Activated T-helper 1 cell treated with Interleukin-2 at 50 U/mL for 16 hours (primary cell): ENCODE measurements at places on chromosomes 12 and 14.

DNA sequence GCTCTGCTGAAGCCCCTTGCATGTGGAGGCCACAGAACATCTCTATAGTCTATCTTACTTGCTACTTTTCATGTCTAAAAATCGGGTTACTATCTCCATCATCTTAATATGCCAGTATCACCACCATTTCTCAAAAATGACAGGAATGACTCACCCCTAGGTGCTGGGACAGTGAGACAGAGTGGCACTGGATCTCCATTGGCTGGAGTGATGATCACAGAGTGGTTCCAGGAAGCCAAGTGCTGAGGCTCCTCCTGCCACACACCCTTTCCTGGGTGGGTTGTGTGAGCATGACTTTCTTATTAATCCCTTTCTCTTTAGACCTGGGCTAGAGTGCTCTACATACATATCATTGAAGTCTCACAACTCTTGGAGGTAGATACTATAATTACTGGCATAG, 3.3 kb upstream of the ASCL1 start:
- no peak for DNase-seq

DNA sequence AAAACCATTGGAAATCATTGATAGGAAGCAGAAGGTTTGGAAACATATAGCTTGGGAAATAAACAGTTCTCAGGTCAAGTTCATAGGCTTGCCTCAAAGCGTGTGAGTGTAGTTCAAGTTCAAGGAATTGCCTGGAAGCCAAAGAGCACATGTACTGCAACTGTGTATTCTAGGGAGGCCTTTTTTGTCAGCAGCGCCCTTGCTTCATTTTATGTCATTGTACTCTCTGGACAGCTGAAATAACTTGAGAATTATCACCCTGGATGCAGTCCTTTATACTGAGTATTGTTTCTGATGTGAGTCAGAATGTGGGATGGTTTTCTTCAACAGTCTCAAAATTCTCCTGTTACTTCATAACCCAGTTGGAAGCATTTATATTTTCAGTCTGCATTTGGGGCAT, 16.0 kb upstream of the EVL start:
- no peak for DNase-seq

- peak; percentile 61 for DNase-seq
These were observed 365 bp upstream of the CCDC88C start for GRCh38 chr14:91417983-91418386.

DNA sequence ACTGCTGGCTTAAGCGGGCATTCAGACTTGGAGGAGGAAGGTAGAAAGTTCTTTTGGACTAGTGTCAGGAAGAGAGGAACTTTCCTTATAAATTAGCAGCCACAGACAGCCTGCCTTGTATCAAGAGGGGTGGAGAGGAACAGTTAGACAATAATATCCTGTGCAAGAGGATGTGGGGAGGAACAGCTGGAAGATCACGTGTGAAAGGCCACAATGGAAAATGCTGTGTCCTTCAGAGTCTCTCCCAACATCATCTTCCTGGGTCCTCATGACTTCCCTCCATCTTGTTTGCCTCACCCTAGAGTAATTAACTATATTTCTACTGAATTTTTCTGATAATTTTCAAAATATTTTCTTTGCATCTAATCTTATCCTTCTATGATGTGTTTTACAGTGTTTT, 117.4 kb downstream of the MGAT4C start:
- DNase-seq = no peak

DNA sequence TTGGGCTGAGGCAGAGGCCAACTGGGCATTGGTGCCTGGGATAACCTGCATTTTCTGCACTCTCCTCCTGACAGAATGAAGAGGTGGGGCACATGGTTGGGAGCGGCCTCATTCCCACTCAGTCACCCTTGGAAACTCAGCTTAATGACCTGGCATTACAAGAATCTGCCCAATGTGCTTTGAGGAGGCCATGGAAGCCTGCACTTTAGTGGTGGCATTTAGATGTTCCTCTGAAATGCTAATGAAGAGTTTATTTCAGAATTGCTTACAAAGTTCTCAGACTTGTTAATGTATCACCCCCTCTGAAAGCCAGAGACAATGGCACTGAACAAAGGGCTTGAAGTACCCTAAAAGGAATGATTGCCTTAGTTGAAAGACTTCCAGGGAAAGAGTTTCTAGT, 71.4 kb upstream of the PARP11 start:
- no peak for DNase-seq

- DNase-seq = no peak
These were observed 256.5 kb upstream of the USP15 start for GRCh38 chr12:62003701-62004100.

GRCh38 chr14:90535556-90536090, 138.8 kb downstream of the CALM1 start:
- no peak for DNase-seq

DNA sequence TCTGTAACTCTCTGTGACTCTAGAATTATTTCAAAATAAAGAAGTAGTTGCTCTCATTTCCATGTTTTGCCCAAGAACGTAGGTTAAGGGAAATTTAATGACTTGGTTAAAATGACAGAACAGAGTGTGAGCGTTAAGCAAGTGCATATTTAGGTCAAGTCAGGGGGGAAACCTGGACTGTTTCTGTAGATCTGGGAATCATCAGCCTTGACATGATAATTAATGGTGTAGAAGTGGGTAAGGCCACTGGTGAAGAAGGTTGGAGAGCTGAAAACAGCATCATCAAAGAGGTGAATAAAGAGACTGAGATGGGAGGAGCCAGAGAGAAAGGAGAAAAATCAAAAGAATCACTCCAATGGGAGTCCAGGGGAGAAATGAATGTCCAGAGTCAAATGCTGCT, 49.4 kb upstream of the STK38L start:
- no peak for DNase-seq

GRCh38 chr12:50620978-50621360, 116.2 kb downstream of the DIP2B start:
- DNase-seq = no peak

GRCh38 chr12:117067638-117068037, 31.6 kb downstream of the TESC start:
- no peak for DNase-seq

DNA sequence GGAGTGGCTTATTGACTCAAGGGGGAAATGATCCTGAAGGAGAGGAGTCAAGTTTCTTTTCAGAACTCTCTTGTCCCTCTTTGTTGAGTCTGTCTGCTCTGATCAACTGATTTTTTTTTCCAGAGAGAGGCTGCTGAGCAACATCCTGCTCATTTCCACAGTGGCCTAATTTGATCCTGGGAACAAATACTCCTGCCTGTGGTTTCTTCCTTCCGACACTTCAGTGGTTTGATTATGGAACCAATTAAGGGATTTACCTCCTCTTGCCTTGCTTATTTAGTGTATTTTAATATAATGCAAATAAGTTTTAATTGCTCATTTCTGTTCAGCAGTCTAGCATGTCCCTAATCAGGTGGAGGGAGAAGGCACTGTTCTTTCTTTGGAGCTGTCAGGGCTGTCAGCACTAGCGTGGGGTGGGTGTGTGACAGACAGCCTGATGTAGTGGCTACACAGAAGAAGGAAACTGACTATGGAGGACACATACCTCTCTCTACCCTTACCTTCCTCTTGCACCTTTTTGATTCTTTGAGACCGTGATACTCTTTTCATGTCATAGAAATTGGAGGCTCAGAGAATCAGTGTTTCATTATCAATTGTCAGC, 344.9 kb upstream of the STXBP6 start:
- DNase-seq = no peak

GRCh38 chr12:130557886-130558765, 158.0 kb downstream of the RIMBP2 start:
- no peak for DNase-seq

- DNase-seq = no peak
These were observed 815 bp downstream of the NID2 start for GRCh38 chr14:52067873-52068614.

GRCh38 chr12:13027508-13027907, 16.7 kb upstream of the FAM234B start:
- no peak for DNase-seq

GRCh38 chr12:9868311-9868801, 798 bp downstream of the CLEC2B start:
- no peak for DNase-seq

GRCh38 chr14:99564256-99564925, 39.6 kb downstream of the CCDC85C start:
- DNase-seq = no peak

GRCh38 chr14:33534632-33535031, 416.2 kb downstream of the EGLN3 start:
- no peak for DNase-seq

DNA sequence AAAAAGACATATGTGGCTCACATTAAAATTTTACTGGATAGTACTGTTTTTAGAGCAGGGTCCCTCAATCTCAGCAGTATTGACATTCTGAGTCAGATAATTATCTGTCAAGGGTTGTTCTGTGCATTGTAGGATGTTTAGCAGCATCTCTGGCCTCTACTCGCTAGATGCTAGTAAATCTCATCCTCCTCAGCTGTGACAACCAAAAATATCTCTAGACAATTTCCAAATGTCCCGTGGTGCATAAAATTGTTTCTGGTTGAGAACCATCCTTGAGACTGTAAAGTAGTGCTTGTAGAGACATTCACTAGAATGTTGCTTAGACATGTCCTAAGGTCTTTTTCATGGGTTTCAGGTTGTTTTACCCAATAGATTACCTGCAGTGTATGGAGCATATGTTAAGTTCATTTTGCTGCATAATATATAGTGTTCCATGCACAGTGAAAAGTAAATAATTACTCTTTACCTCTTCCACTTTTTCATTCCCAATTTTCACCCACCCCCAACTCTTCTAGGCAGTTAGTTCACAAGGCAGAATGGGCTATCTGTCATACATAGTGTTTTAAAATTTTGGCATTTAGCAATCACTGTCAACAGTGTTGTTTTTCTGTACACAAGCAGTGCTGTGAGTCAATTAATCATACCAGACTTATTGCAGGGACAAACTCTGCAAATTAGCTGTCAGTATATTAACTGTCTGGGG, 200.2 kb upstream of the SLC38A2 start:
- DNase-seq = no peak

- DNase-seq = no peak
These were observed 222.2 kb downstream of the FLRT2 start for GRCh38 chr14:85752175-85752574.

GRCh38 chr12:20808521-20808920, 2.0 kb upstream of the SLCO1B3 start:
- DNase-seq = no peak

DNA sequence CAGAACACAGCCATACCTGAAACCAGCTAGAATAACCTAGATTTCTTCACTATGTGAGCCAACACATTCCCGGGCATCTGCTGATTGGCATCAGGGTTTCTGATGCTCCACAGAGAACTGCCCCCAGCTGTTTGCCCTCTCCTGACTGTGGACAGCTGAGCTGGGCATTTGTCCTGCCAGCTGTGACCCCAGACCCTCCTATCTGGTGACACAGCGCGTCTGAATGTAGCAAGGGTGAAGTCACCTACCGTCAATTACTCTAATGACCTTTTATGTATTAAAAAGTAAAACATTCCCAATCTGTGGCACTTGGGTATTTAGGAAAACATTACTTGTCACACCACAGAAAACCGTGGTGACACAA, 29.7 kb upstream of the SFSWAP start:
- DNase-seq = no peak

GRCh38 chr12:101086490-101087135, 123.4 kb downstream of the SLC5A8 start:
- DNase-seq = no peak

DNA sequence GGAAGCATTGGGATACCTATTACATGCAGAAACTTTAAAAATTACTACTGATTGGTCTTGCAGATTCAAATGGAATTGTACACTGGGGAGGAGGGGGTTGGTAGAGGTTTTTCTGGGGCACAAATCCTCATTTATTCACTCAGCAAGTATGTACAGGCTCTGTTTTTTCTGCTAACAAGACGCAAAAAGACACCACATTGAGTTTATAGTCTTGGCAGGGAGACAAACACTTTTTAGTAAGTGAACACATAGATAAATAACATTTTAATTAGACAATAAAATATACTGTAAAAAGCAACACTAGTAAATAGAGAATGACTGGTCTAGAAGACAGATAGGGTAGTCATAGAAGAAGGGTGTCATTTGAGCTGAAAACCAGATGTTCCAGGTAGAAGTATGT, 23.8 kb downstream of the GLIPR1L2 start:
- DNase-seq = no peak

GRCh38 chr12:131900397-131900796, 6.0 kb downstream of the ULK1 start:
- DNase-seq = no peak
